ENCODE measurements at places on chromosomes 1 and 21.

DNA sequence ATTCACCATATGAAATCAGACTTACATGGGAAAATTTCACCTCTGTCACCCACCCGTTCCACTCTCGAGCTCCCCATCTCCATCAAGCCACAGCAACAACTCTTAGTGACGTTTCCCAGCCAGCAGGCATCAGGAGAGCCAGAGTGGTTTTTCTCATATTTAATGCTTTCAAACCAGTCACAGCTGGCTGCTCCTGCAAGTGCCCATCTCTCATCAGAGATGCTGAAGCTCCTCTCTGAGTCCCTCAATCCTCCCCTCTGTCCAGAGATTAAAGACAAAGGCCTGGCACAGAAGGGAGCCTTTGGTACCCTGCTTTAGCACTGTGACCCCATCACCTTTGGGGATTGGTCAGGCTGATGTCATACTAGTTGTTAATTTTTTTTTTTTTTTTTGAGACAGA is 277.3 kb downstream of the DNM3 start:
- no peak for DNase-seq

DNA sequence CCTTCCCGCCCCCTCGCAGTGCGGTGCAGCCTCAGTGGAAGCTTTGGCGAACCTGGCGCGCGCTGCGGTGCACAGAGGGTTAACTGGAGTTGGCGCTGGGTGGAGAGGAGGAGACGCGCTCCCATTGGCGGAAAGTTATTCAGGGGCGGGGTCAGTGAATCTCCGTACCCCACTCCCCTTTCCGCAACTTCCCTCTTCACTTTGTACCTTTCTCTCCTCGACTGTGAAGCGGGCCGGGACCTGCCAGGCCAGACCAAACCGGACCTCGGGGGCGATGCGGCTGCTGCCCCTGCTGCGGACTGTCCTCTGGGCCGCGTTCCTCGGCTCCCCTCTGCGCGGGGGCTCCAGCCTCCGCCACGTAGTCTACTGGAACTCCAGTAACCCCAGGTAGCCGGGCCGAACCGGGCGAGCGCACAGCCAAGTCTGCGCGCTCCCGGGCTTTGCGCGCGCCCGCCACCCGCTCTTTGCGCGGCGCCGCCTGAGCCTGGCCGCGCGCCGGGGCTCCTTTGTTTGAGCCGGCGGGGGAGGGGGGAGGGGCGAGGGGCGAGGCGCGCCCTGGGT is at the start of gene EFNA4:
Gene EFNA4 (plus strand): TSS at position 191 of the 561 bp plus-strand sequence. CDS start 84 bp downstream, at position 275.
- peak; percentile 70 for DNase-seq

DNA sequence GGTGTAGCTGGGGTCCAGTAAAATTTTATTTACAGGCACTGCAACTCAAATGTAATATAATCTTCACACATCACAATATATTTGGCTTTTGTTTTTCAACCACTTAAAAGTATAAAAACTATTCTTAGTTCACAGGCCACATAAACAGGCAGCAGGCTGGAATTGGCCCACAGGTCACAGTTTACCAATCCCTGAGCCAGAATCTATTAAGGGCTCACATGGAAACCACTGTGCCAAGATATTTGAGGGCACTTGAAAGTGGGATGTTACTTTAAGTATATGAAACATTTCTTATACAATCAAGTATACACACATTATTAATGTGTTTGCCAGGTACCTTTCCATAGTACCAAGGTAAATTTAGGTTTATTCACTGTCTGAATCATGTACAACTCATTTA is 71.9 kb upstream of the PRDX6 start:
- no peak for DNase-seq

GRCh38 chr1:153307221-153307600 is 5.5 kb downstream of the PGLYRP3 start:
- DNase-seq: no peak

- DNase-seq: no peak
Observed at GRCh38 chr1:21064057-21064456, 112.6 kb downstream of the EIF4G3 start.

- DNase-seq: no peak
Observed at GRCh38 chr21:44869781-44870747, 3.4 kb downstream of the PTTG1IP start.

GRCh38 chr1:33460947-33461629 is 11.4 kb upstream of the ZSCAN20 start:
- no peak for DNase-seq

GRCh38 chr1:91553177-91553591 is 52.5 kb downstream of the CDC7 start:
- no peak for DNase-seq

GRCh38 chr1:219985169-219985568 is 56.8 kb upstream of the SLC30A10 start:
- no peak for DNase-seq

DNA sequence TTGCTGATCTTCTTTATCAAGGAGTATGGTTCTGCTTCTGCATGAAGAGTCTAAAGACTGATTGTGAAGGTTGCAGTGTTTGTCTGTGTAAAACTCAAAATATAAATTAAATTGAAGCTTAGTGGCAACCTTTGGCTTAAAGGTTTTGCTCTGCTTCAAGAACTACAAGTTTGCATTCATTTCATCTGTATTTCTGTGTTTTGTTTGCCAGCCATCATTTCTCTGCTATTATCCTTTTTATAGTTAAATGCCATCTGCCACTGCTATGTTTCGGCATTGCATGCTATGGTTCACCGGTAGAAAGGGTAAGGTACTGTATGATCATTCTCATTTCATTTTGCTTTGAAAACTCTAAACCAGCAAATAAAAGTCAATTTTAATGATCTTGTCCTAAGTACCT is 52.9 kb downstream of the OSBPL9 start:
- DNase-seq: no peak

DNA sequence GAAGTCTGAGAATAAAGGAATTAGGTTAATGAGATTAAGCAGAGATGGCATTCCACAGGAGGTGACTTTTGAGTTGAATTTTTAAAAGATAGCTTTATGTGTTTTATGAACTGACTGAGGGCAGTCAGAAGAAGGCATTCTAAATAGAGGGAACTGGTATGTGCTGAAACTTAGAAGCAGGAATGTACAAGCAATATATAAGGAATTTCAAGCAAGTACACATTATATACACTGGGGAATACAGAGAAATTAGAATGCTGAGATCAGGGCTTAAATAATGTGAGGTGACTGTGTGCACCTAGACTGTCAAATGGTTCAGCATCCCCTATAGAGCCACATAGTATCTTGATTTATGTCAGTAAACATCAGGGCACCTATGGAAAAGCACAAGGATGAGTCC is 19.3 kb downstream of the WNT2B start:
- no peak for DNase-seq

DNA sequence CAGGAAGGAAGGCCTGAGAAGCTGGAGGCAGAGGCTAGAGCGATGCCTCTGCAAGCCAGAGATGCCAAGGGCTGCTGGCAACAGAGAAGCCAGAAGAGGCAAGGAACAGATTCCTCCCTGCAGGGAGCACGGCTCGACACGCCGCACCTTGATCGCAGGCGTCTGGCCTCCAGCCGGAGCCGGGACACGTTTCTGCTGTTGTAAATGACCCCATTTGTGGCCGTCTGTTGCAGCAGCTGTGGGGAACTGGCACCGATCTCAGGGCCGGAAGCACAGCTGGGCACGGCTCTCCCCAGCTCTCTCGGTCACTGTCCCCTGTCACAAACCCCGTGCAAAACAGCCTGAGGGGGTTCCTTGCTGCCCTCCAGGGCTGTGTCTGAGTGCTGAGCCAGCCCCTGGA is 59.6 kb downstream of the SIK1 start:
- DNase-seq: no peak

GRCh38 chr1:27416387-27417111 is 24.1 kb downstream of the GPR3 start:
- no peak for DNase-seq

DNA sequence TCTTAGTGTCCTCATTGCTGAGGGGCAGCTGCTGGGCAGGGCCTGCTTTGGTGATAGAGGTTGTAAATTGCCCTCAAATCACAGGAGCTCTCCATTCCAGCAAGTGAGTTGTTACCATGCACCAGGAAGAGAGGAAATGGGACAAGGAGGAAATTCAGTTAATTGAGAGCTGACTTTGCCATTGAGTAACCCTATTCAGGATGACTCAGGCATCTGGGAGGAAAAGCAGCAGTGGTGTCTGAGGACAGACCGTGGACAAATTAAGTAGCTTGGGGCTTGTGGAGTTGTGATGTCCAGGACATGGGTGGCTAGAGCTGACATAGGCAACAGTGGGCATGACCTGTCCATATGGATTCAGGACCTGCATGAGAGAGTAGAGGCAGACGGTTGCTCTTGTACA is 5.9 kb downstream of the ARHGEF10L start:
- DNase-seq: no peak

GRCh38 chr21:17834639-17835354 is 15.6 kb upstream of the C21orf91 start:
- DNase-seq: no peak

DNA sequence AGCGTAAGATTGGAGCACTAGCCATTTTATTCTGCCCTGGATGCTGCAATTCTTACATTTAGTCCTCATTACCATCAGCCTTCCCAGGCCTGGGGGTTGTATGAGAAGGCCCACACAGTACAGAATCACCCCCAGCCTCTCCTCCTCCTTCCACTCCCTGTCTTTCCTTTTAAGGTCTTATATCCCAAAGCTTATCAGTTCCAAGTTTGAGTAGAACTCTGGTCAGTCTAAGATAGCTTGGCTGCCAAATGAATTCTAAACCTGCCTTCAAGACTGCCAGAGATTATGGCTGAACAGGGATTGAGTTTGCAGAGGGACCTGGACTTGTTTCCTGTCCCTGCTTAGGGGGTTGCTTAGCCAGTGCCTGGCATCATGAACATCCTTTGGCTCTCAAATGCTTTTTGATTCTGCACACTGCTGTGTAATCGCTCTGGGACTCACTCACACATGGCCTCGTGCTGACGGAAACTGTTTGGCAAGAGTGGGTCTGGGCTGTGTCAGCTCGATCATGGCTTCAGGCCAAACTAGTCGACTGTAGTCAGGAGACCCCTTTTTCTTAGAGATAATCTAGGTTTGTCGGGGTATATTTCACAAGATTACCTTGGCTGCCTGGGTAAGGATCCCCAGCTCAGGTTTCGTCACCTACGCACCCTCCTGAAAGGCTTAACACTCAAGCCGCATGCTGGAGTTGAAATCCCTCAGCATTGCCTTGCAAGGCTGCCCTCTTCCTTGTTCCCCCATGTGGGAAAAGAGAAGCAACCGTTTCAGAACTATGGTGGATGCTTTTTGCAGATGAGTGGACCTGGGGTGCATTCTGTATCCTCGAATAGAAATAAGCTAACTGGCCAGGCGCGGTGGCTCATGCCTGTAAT is 252.6 kb downstream of the NFIA start:
- no peak for DNase-seq

DNA sequence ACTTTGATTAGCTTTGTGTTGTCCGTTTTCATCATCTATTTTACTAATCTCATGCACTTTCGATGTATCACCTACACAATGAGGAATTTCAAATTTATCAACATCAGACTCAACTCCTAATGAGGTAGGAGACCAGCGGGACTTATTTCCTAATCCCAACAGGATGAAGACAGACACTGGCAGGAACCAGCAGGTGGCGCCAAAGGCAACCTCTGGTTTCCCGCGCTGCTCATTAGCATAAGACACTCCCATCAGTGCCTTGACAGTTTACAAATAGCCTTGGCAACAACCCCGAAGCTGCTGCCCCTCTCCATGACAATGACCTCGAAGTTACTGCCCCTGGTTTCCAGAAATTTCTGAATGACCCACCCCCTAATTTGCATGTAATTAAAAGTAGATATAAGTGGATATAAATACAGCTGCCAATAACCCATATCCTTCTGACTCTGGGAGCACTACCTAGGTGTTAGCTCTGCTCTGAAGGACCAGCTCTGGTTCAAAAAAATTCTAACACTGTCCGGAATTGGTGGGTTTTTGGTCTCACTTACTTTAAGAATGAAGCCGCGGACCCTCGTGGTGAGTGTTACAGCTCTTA is 974.8 kb downstream of the ADGRL2 start:
- no peak for DNase-seq

GRCh38 chr21:44424608-44425306 is 30.6 kb upstream of the LRRC3 start:
- DNase-seq: no peak

GRCh38 chr1:204498981-204499380 is 4.4 kb upstream of the PIK3C2B start:
- DNase-seq: no peak

DNA sequence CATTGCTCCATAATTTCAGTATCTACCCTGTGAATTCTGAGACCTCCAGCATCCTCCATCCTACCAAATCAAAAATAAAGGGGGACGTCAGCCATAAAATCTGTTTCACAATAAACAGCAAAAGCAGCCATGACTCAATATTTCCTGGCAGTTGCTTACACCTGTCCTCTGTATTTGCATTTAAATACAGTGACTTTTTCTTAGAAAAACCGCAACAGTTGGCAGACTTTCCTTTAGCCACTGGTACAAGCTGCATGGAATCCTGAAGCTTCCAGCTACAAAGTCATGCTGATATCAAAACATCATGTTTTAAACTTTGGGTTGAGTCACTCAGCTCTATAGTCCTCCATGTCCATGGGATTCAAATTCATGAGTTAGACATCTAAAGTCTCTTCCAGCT is 278.0 kb upstream of the KAZN start:
- no peak for DNase-seq

GRCh38 chr1:77757066-77757584 is 2.5 kb downstream of the USP33 start:
- no peak for DNase-seq

GRCh38 chr1:18687273-18687672 is 56.6 kb downstream of the PAX7 start:
- DNase-seq: no peak

GRCh38 chr1:214270097-214270650 is 10.8 kb upstream of the SMYD2 start:
- DNase-seq: no peak

GRCh38 chr1:155175927-155176371 is 2.3 kb downstream of the TRIM46 start:
- DNase-seq: no peak

DNA sequence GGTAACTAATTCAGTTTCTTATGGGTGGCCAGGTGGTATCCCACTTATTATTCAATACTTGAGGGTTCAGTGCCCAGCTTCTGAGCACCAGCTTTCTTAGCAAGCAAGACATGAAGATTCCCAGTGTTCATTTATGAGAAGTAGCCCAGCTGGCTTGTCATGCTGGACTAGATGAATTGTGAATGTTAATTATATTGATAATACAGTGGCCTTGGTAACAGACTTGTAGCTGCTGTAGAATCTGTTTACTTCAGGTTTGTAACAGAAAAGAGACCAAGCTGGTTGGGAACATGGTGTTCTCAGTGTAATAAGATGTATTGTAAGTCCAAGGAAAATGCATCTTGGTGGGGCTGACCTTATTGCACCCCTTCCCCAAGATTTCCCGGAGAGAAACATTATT is 10.1 kb downstream of the AHCYL1 start:
- DNase-seq: no peak

- no peak for DNase-seq
Observed at GRCh38 chr1:89918127-89918793, 76.7 kb upstream of the ZNF326 start.

- no peak for DNase-seq
Observed at GRCh38 chr1:212805767-212806166, 14.1 kb downstream of the TATDN3 start.

GRCh38 chr1:203555511-203556046 is 61.6 kb downstream of the OPTC start:
- no peak for DNase-seq

Measured in activated T-helper 1 cell treated with Interleukin-2 at 50 U/mL for 16 hours (primary cell).